CD14-positive monocyte (primary cell): ENCODE measurements at places on chromosomes 11 and 22.

- no peak for DNase-seq
Measured at GRCh38 chr22:44889255-44889878, 120.4 kb downstream of the PHF21B start.

GRCh38 chr11:126026579-126026978, 36.1 kb downstream of the CDON start:
- DNase-seq, result no peak

GRCh38 chr11:34055218-34056000, 3.9 kb downstream of the CAPRIN1 start:
- DNase-seq, result no peak

DNA sequence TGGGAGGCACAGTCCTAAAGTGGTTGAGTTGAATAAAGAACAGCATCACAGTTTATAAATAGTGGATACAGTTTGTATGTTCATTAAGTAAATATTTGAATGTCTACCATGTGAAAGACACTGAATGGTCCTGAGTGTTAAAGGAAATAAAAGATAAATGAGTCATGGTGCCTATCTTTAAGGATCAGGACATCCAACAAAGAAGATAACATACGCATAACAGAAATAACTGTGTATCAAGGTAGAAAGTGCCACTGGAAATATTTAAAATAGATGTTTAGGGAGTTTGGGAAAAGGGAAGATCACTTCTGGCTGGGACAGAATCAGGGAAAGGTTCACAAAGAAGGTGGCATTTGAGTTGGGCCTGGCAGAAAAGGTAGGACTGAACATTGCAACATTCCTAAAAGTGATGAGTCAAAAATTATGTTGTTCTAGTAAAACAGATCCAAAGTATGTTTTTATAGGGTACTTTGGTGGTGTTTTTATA, 41.5 kb downstream of the CSTPP1 start:
- no peak for DNase-seq

DNA sequence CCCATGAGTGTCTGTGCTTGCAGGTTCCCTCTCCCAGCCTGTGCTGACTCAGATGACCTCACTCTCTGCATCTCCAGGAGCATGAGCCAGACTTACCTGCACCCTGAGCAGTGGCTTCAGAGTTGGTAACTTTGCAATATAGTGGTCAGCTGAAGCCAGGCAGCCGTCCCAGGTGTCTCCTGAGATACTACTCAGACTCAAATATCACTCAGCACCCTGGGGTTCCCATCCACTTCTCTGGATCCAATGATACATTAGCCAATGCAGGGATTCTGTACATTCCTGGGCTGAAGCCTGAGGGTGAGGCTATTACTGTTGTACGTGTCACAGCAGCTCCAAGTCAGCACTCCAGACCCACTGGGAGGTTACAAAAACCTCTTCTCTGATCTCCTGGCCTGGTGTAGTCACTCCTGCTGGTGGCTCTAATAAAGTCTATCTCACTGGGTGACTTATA, 87.8 kb upstream of the TOP3B start:
- DNase-seq, result no peak

DNA sequence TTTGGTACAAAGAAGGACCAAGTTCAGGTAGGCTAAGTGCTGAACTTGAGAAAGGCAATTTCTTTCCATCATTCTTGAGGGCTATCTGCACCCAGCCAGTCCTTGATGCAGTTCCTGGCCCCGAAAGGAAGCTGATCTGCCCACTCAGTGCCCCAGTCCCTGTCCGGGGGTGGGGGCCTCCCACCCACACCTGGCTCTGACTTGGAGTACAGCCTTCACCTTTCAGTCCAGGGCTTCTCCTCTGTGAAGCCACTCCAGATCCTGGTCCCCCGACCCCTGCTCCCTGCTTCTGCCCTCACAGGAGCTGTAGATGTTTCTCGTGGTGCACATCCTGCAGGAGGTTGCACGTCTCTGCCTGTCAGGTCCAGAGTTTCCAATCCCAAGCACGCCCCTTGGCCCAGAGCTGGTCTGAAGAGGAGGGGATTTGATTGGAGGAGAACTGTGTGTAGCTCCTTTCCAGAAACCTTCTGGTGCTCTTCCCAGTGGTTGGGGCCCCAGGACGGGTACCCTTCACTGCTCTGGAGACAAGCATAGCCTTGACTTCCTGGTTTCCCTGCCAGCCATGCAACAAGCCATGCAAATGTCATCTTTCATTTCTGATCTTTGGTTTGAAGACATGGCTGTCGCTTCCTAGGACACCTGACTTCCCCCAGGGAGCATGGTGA, 75.3 kb downstream of the BCR start:
- DNase-seq, result no peak

- DNase-seq, result no peak
Measured at GRCh38 chr11:120064341-120064740, 73.6 kb downstream of the TRIM29 start.

GRCh38 chr22:49324527-49325491, 502.9 kb downstream of the BRD1 start:
- DNase-seq, result no peak

GRCh38 chr11:770642-771616, 6.4 kb downstream of the GATD1 start:
- no peak for DNase-seq

DNA sequence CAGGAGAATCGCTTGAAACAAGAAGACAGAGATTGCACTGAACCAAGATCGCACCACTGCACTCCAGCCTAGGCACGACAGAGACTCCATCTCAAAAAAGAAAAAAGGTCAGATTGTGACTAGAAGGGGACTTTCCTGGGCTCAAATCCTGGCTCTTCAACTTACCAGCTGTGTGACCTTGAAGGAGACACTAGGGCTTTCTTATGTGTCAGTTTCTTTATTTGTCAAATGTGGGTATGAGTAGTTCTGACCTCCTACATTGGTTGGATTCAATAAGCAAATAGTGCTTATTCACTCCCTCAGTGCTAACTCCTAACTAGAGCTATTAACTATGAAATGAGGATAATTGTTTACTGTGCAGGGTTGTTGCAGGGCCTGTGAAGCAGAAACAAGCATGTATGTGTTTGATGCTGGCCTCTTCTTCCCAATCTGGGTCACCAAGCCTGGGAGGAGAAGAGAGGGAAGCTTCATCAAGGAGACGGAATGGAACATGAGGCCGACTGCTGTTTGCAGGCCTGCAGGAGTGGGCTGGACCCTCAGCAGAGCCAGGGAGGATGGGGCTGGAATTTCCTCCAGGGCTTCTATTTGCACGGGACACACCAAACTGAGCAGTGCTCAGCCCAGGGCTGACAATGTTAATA, 22.5 kb downstream of the RHOD start:
- DNase-seq, result peak; percentile 26

- no peak for DNase-seq
Measured at GRCh38 chr11:68890490-68891231, 13.0 kb downstream of the MRPL21 start.

DNA sequence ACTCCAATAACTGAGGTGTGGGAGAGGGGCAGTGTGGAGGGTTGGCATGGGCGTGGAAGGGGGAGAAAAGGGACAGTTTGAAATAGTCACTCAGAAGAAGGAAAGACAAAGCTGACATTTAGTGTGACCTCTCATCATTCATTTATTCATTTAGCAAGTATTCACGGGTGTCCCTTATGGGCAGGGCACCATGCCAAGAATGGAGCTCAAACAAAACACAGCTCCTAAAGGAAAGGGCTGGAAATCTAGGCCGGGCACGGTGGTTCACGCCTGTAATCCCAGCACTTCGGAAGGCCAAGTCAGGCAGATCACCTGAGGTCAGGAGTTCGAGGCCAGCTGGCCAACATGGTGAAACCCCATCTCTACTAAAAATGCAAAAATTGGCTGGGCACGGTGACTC, 19.4 kb upstream of the DGKZ start:
- DNase-seq, result no peak

DNA sequence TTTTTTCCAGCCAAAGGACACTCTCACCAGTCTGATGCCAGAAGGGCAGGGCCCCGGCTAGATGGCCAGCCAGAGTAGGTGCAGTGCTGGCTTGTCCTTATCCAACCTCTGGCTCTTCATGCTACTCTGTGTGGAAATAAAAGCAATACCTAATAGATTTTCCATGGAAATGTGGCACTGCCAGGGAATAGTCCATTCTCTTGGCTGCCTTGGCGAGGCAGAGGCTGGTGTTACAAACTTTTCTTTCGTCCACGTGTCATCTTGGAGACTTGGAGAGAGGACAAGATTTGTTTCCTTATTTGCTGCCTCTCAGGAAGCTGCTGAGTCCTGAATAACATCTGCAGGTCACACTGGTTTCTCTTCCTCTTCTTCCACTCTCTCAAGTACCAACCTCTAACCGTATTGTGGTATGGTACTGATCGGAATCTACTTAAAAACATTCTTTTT, 17.2 kb upstream of the C1QTNF4 start:
- peak; percentile 30 for DNase-seq

DNA sequence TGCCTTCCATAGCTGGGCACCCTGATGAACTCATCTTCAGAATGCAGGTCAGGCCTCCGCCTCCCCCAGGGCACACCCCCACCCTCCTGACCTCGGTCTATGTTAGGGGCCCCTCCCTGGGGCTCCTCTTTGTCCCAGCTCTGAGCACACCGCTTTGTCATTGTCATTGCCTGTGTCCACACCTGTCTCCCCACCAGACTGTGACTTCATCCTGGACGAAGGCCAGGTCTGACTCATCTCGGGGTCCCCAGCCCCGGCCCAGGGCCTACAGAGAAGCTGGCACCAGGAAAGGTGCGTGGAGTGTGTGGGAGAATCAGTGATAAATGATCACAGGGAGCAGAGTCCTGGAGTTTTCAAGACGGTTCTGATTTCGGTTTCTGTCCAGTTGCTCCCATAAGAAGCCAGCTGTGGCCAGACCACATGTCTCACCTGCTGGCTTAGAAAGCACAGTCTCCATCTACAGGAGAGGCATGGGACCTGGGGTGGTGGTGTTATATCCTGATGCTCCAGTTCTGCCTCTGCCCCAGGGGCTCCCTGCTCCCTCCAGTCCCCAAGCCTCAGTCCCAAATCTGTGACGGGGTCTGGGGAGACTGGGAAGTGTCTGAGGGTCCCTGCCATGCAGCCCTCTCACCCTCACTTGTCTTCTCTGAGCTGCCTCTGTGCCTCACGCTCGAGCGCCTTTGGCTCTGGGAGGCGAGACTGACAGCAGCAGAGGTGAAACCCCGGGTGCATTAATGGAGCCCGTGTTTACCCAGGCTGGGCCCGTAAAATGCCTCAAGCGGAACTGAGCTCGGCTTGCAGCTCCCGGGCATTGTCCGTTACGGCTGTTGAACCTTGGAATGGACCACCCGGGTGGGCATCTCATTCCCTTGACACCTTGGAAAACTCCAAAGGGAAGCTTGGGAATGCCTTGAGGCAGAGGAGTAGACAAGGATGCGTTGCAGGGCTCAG, 85.5 kb upstream of the WNT11 start:
- DNase-seq, result no peak

DNA sequence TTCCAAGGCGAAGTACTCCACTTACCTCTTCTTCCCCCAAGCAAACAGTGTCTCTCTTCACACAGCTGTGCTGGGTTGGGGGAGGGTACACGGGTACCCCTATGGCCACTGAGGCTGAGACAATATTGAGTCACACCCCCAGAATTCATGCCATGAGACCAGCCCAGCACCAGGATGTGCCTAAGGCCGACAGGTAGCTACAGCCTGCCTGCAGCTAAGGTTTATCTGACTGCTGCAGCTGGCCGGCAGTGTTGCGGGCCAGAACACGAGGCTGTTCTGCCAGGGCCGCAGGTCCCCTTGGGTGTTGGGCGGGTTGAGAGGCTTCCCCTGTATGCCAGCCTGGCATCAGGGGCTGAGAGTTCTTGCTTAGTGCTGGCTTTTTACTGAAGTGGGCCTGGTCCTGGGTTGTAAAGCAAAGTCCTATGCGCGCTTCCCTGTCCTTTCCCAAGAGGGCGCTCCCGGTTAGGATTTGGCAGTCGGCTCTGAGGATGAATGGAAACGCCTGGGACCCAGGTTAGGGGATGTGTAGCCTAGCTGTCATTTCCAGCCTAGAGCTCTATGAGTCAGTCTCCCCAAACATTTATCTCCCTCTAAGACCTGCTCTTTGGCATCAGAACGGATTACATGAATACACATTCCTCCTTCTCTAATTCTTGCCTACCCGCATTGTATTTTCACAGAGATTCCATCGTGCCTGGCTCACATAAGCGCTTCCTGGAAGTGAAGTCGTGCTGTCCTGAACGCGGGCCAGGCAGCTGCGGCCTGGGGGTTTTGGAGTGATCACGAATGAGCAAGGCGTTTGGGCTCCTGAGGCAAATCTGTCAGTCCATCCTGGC, 7.1 kb downstream of the USP18 start:
- peak; percentile 6 for DNase-seq

DNA sequence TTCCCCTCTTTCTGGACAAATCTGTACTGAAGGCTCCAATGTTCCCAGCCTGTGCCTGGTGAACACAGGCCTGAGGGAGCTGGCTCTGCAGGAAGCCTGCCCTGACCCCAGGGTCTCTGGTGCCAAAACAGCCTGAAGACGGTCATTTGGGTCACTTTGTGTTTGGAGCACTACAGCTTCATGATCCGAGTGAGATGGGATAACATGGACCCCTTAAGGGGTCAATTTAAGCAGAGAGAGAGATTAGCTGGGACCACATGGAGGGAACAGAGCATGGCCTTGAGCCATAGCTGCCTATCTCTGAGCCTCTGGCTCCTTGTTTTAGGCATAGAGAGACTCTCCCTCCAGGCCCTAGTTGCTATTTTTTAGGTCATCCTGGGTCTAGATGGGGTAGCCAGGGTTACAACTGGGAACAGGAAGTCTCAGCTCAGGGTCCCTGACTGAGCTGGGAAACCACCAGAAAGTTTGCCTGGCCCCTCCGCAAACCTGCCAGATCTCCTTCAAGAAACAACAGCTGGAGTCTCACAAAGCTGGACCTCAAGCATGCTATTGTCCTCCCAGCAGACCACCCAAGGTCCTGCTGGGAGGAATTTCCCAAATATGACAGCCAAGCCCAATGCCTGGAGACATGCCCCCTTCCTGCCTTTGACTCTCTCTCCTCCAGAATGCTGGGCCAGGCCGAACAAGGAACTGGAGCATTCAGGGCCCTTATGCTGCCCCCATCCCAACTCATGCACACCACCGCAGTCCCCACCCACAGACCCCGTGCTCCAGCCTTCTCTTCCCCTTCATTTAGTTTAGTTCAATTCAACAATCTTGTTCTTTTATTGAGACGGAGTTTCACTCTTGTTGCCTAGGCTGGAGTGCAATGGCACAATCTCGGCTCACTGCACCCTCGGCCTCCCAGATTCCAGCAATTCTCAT, 4.0 kb downstream of the SLCO2B1 start:
- no peak for DNase-seq

- no peak for DNase-seq
Measured at GRCh38 chr11:105719073-105719822, 109.4 kb downstream of the GRIA4 start.

- no peak for DNase-seq
Measured at GRCh38 chr11:70073871-70074371, 4.2 kb upstream of the ANO1 start.

DNA sequence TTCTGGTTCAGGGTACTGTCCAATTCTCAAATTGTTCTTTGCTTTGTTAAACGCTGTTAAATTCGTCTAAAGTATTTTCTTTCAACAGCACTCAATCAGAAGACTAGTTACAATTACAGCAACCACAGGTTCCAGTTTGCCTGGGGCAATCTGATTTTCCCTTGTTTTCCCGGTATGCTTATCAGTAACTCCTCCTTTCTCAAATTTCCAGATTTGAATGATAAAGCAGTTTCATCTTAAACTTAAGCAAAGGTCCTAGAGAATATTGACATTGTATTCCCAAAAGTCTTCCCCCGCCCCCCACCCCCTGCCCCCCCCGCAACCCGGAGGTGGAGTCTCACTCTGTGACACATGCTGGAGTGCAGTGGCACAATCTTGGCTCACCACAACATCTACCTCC, 10.5 kb upstream of the USP28 start:
- DNase-seq, result no peak
